Femur (tissue), 1 donor: ENCODE measurements at places on chromosomes 6 and 20.

DNA sequence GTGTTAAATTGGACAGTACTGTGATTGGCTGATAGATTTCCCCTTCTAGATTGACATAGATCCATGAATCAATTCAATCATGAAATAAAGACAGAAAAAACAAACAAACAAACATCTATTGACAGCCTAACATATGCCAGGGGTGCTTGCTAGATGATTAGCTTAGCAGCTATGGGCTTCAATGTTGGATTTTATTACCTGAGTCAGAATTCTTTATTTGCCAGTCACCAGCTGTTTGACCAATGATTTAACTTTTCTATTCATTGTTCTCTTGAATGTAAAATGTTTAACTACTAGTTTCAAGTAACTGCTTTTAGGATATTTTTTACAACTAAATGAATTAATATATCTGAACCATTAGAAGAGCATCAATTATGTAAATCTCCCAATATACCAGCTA is 901.3 kb upstream of the CITED2 start:
- no peak for DNase-seq

DNA sequence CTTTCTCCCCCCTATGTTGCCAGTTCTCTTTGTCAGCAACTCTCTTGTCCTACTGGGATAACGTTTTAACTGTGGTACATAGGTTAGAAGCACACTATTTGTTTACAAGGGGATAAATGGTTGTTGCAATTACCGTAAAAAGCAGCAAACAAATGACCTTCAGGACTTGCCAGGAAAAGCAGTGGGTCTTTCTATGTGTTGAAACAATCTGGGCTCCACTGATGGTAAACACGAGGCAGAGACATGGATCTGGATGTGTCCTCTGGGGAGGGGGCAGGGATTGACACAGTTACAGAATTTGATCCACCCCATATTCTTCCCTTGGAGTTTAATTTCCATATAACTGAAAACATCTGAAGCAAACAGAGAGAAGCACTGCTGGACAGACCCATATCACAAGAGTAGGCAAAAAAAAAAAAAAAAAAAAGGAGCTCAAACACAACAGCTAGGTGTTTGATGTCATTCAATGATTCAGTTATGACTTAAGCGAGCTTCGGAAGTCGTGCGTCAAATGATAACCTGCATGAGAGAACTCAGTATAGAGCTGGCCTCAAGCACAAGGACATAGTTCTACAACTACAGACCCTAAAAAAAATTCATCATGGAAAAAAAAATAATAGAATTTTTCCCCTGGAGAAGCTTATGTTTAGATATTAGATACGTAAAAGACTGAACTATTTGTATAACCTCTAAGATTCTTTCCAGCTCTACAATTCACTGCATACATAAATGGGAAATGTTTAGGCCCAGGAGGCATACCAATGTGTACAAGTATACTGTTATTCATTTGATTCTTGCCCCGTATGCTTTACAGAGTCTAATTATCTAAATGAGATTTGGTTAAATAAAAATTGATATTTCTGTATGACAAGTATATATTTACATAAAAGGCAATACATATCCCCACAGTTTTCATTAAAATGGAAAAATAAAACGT is 127.7 kb downstream of the ALDH8A1 start:
- DNase-seq, result no peak

DNA sequence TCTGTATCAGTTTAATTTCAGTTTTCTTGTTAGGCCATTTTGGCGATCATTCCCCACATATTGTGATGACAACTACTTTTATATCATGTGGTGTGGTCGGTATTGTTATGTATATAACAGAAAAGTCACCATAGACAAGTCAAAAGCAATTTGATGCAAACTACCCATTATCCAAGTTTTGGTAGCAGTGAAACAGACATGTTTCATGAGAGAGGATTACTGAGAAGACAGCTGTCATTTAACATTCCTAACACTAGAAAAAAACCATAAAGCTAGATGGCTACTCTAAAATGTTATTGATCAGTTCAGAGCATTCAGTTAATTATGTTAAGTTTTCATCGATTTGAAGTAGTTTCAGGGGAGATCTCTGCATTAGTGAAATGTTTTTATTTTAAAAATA is 462.1 kb upstream of the SOX4 start:
- DNase-seq, result no peak

GRCh38 chr6:155146205-155146604 is 117.6 kb upstream of the CLDN20 start:
- no peak for DNase-seq

DNA sequence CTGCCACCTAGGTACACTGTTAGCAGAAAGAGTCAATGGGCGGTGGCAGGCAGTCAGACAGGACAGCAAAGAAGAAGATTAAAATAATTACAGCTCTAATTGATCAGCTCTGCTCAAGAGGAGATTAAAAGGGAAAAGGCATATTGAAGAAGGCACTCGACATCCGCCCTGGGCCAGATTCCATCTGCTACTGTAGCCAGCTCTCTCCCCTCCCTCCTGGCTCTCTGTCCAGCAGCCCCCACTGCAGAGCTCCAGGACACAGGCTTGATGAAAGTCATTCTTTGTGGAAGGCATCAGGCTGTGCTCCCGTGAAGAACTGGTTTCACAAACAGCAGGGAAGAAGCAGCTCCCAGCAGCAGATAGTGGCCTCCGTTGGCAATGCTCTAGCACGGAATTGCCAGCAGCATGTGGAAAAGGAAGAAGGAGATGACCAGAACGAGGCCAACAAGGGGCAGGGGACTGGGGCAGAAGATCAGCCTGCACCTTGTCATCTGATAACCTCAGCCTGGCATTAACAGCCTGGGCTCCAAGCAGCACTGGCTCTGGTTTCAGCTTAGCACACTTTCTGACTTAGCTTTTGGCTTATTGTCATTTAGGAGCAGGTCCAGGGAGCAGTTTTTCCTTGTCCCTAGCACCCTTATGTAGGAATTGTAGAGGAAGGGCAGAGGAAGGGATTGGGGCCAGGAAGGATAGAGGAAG is 465.9 kb downstream of the KIF16B start:
- DNase-seq, result peak; percentile 25
